ENCODE measurements at places on chromosomes 16 and 17.

- no peak for DNase-seq
Measured at GRCh38 chr17:39606434-39607056, 1.2 kb downstream of the NEUROD2 start.

DNA sequence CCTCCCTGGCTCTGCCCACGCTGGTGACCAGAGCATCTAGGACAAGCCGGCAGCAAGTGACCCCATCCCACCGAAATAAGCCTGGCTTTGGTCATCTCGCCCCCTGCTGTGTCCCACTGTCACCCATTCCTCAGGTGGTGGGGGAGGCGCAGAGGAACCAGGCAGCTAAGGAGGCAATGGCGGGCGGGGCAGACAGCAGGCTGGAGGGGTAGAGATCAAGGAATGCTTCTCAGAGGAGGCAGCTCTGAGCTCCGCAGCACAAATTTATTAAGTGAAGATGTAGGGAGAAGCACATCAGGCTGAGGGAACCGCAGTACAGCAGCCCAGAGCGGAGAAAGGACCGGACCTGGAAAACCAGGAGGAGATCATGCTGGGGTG lies 7.5 kb upstream of the KREMEN2 start:
- no peak for DNase-seq

DNA sequence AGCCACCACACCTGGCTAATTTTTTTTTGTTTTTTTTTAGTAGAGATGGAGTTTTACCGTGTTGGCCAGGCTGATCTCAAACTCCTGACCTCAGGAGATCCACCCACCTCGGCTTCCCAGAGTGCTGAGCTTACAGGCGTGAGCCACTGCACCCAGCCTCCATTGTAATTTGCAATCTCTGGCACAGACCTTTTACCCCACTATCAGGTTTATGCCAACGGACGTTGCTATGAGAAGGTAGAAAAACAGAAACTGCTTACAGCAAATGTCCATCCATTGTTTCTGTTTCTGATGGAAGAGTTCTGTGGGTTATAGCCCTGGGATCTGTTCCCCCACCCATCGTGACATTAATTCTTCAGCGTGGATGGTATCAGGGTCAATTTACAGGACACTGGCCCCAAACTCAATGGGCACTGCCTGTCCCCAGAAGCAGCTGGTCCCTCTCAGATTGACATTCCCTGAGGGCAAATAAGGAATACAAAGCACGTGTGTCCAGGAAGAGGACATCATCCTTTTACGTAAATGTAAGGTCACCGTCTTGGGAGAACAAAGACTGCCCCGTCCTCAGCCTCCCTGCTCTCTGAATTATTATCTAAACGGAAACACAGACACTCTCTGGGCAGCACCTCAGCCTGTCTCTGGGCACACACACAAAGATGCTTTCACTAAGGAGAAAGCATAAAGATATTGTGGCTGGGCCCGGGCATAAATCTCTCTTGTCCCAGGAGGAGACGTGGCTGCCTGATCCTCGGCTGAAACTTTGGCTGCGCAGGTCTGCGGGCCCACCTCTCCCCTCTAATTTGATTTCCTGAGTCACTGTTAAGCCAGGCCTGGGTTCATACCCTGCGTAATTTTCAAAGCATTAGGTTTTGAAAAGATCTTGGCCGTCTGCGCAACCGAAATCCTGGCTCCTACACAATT lies 5.2 kb downstream of the KCNG4 start:
- DNase-seq = no peak

GRCh38 chr16:83932955-83933673 lies 19.9 kb upstream of the OSGIN1 start:
- DNase-seq = no peak

DNA sequence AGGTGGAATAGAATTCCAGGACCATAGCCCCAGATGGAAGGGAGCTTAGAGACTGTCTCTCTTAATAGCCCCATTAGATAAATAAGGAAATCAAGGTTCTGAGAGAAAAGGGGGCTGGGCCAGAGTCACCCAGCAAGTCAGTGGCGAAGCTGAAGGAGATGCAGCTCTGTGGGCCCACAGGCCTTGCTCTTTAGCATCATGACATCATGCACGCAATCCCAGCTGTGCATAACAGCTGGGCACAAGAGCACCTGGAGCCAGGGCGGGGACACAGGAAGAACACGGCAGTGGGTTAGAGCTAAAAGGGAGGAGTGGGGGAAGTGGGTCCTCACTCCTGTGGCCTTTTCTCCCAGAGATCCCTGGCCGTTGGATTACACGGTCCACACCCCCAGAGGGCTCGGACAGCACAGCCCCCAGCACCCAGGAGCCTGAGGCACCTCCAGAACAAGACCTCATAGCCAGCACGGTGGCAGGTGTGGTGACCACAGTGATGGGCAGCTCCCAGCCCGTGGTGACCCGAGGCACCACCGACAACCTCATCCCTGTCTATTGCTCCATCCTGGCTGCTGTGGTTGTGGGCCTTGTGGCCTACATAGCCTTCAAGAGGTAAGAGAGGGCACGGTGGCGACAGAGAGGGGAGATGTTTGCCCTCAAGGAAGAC lies 15.1 kb downstream of the NGFR start:
- no peak for DNase-seq

DNA sequence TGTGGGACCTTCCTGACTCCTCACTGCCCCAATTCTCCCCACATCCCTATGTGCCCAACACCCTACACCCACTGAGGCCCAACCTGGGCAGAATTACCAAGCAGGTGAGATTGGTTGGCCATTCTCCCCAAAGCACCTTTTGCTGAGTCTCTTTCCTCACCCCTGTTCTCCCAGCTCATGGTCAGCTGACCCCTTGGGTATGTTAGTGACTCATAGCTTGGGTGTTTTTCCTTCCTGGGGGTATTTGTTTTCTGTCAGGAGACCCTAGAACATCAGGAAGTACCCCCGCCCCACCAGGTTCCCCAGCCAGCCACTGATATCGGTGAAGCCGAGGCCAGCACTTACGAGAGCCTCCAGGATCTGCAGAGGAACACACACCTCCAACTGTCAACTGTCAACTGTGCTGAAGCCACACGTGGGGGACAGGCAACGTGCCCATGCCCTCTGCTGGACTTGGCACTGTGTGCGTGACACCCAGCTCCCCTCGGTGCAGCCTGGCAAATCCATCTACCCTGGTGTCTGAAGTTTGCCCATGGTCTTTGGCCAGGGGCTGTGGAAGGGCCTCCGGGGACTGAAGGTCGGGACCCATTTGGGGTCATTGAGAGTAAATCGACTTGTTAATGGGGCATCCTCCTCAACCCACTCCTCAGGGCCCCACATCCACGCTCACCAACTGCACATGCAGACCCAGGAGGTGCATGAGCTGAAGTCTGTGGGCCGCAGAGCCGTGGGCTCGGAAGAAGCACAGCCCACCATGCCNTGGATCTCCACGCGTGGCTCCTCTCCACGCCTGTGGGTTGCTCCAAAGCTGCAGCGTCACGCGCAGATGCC lies 53.1 kb downstream of the METRNL start:
- no peak for DNase-seq

- no peak for DNase-seq
Measured at GRCh38 chr16:54921206-54921824, 9.3 kb upstream of the IRX5 start.

DNA sequence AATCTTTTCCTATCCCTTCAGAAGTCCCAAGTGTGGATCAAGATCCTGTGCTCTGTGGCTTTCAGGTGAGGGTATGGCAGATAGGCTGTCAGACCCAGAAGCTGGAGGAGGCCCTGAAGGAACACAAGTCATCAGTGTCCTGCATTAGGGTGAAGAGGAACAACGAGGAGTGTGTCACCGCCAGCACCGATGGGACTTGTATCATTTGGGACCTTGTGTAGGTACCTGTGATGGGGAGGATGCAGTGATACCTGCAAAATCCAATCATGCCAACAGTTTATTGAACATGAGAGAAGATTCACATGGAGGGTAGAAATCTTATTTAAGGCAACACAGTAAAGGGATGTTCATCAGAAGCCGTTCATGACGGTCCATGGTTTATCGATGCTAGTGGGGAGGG lies 10.0 kb upstream of the USP43 start:
- DNase-seq = no peak

- DNase-seq = no peak
Measured at GRCh38 chr17:65085397-65085796, 28.9 kb upstream of the GNA13 start.

DNA sequence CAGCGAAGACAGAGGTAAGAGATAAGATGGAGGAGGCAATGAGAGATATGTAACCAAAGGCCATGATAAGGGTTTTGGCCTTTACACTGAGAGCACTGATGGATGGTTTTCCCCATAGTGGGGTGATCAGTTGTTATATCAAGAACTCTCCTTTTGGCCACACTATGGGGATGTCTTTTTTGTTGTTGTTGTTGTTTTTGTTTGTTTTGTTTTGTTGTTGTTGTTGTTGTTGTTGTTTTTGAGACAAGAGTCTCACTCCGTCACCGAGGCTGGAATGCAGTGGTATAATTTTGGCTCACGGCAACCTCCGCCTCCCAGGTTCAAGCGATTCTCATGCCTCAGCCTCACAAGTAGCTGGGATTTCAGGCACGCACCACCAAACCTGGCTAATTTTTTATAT lies 244.8 kb upstream of the DYNLRB2 start:
- DNase-seq = no peak

DNA sequence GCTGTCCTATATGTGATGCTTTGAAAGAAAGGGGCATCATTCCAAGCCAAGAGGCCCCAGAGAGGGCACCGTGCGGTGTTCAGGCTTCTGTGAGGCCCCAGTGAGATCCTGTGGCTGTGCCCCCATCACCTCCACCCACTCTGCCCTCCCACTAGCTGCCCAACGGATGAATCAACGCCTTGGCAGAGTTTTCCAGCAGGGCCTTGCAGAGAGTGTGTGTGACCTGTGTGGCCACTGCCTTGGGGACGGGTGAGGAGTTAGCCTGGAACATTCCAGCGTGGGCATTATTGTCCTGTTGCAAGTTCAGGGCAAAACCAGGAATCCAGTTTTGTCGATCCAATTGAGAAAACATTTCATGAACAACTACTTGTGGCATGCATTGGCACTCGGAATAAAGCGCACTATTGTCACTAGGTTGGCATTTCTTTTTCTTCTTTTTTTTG lies 53.7 kb downstream of the SF3B3 start:
- DNase-seq = no peak

- no peak for DNase-seq
Measured at GRCh38 chr17:67570797-67571196, 146.9 kb upstream of the NOL11 start.

- peak; percentile 17 for DNase-seq
Measured at GRCh38 chr16:30112197-30113030, 923 bp downstream of the GDPD3 start.

DNA sequence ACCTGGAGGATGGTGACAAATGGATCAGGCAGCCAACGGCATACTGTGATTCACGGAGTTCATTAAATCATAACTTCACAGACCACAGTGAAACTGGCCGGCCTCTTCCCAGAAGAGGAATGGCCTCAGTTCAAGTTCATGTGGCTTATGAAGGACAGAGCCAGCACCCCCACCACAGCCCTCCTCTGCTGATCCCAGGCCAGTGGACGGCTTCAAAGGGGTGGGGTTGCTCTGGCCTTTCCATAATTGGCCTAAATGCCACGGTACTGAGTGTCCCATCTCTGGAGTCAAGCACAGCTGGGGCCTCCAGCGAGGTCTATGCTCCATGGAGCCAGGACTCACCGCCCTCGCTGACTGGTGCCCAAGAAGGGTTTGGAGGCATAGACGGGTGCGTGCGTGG lies 21.4 kb downstream of the GALNS start:
- no peak for DNase-seq

GRCh38 chr16:21659124-21659523 lies 4.6 kb upstream of the OTOA start:
- DNase-seq = no peak

DNA sequence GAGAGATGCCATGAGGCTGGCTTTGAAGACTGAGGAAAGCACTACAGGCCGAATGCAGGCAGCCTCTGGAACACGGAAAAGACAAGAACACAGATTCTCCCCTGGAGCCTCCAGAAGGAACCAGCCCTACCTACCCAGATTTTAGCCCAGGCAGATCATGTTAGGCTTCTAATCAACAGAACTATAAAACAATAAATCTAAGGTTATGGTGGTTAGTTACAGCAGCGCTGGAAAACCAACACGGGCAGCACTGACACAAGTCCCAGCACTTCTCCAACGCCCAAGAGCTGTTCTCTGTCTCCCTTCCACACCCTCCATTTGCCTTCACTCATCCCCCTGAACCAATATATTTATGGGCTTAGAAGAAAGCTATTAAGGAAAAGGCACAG lies 7.5 kb downstream of the ANKRD11 start:
- DNase-seq = no peak

GRCh38 chr17:63841350-63842172 lies 924 bp downstream of the SMARCD2 start:
- no peak for DNase-seq

GRCh38 chr16:19196871-19197270 lies 28.8 kb downstream of the SYT17 start:
- DNase-seq = no peak

DNA sequence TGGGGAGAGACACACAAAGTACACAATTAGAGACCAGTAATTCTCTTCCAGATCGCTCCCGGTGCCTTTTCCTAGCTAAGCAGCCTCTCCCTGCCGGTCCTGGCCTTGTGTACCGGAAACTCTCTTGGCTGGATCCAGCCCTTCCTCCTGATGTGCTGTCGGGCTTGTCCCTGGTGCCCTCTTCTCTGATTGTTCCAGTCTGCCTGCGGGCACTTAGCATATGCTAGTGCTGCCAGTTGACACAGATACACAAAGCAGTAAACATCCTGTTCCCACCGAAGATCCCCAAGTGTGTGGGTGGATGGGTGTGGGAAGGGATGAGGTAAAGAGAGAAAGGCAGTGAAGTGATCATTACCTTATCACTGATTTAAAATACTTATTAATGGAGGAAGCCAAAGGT lies 9.7 kb downstream of the HS3ST3B1 start:
- no peak for DNase-seq

DNA sequence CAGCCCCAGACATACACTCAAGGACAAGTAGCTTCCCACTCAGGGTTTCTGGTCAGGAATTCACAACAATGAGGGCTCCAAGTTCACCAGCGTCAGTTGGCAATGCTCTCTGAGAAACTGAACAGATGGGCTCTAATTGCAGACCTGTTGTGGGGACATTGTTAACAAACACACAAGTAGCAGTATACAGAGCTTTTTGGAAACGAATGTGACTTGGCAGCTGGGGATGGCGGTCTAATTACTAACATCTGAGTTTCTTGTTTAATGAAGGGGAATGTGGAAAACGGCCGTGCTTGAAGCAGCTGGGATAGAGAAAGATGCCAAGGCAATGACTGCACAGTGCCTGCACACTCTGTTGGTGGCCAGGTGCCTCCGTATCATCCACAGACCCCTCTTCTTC lies 316.1 kb upstream of the IRX3 start:
- no peak for DNase-seq

GRCh38 chr17:47980541-47980940 lies 9.6 kb downstream of the CDK5RAP3 start:
- no peak for DNase-seq

GRCh38 chr17:58565389-58566311 lies 51.2 kb upstream of the MTMR4 start:
- DNase-seq = no peak
